Mucosa of descending colon (tissue), 3 donors: ENCODE measurements at places on chromosomes 3 and 15.

- DNase-seq: peak; percentile 38
Observed at GRCh38 chr3:183178833-183179549, 16.5 kb upstream of the LAMP3 start.

- no peak for DNase-seq
Observed at GRCh38 chr3:46438831-46439230, 25.9 kb downstream of the LTF start.

- no peak for DNase-seq
Observed at GRCh38 chr3:114527036-114527644, 233.3 kb downstream of the TIGIT start.

- no peak for DNase-seq
Observed at GRCh38 chr3:197518881-197519421, 36.8 kb downstream of the BDH1 start.

GRCh38 chr3:81274671-81275070 lies 486.8 kb downstream of the GBE1 start:
- DNase-seq: no peak

DNA sequence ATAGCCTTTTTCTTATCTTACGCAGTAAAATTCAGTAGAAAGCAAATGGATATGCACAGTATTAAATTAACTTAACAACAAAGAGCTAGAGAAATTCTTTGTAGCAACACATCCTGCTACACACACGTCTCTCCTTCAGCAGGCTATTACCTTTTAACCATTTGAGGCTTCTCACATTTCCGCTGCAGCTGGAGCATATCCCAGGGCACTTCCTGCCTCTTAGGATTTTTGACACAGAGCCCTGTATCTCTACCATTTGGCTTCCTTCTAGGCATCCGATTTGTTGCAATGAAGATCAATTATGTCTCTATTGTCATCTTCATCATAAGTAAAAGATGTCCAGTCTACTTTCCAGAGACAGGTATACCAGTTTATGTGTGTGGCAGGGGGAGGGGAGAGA lies 292.4 kb upstream of the CBLB start:
- DNase-seq: no peak

DNA sequence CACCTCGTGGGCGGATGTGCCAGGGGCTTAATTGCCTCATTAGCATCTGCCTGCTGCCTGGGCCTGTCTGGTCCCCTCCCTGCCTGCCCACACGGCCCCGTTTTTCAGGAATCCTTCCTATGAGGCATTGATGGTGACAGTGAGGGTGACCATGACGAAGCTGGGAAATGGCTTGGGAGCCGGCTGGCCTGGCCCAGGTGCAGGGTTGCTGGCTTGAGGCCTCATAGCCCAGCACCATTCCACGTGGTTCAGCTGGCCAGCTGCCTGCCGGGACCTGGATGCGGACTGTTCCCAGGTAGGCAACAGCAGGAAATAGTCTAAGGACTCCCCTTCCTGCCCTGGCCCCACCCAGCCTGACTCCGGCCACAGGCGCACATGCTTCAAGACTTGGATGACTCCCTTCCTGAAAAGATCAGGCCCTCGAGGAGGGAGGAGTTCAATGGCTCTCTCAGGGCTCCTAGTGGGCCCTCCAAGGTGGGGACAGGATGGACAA lies 8.9 kb upstream of the DUSP7 start:
- peak; percentile 57 for DNase-seq

DNA sequence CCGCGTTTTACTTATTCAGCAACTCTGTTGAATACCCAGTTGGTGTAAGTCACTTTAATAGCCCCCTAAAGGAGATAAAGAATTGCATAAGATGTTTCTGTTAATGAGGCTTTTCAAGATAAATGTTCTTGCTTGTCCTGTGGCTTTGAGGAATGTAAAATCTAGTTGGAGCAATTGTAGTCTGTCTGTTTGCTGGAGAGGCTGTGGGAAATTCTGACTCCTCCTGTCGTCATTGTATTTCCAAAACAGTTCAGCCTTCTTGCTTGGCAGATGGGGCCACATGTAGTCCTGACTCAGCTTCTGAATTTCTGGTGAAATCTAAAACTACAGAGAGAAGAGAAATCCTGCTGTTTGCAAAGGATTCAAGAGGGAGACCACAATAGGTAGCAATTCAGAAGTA lies 114.4 kb downstream of the RYR3 start:
- DNase-seq: peak; percentile 23

GRCh38 chr3:101807888-101808287 lies 28.9 kb downstream of the NXPE3 start:
- no peak for DNase-seq

- no peak for DNase-seq
Observed at GRCh38 chr3:117278424-117279190, 569.0 kb downstream of the TUSC7 start.

- peak; percentile 87 for DNase-seq
Observed at GRCh38 chr15:73964736-73965093, 27.4 kb downstream of the STOML1 start.

GRCh38 chr3:38507120-38507519 lies 11.0 kb downstream of the EXOG start:
- no peak for DNase-seq

DNA sequence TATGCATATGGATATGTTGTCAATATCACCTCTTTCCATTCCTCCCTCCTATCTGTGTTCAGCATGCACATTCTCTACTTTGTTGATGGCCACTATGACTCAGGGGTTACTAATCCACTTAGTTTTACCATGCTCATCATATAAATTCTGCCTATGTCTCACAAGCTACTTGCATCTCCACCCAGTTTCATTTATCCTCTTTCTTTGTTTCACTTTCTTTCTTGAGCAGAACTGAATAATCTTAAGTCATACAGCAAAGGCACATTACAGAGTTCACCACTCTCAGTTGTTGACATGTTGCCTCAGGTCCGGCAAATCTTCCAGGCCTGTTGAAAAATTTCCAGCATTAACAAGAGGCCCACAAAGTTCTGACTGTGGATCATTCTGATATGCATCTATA lies 71.5 kb downstream of the SSR3 start:
- DNase-seq: peak; percentile 16

DNA sequence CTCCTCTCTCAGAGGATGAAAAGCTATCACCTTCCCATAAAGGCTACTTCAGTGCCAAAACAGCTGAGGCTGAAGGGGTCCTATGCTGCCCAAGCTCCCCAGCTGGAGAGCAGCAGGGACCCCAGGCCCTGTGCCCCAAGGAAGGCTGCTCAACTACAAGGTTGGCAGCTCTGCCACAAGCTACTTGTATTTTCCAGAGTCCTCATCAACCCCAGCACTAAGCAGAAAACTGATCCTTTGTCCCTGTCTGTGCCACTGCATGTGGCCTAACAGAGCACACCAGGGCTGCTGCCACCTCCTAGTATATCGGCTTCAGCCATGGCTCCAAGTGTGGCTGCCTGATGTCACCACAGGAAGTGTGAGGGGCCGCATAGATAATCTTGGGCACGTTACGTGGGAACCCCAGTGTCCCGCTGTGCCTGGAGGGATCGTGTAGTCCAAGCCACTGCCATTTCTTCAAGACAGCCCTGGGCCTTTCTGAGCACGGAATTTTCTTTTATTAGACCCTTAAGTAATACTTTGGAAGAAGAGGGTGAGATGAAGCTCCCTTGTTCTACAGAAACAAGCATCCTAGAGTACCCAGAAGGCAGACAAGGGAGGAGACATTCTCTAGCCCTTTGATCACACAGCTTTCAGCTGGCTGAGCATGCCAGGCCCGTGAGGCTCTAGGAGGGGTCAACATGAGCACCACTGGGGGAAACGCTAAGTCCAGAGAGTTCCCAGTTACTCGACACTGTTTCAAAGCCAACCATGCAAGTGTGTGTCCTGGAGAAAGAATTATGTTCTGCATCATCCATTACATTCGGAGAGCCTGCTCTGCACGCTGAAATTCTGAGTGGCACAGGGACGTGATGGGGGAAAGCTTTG lies 60.7 kb downstream of the CAPN7 start:
- no peak for DNase-seq

- DNase-seq: no peak
Observed at GRCh38 chr3:180416111-180416594, 185.8 kb upstream of the TTC14 start.

DNA sequence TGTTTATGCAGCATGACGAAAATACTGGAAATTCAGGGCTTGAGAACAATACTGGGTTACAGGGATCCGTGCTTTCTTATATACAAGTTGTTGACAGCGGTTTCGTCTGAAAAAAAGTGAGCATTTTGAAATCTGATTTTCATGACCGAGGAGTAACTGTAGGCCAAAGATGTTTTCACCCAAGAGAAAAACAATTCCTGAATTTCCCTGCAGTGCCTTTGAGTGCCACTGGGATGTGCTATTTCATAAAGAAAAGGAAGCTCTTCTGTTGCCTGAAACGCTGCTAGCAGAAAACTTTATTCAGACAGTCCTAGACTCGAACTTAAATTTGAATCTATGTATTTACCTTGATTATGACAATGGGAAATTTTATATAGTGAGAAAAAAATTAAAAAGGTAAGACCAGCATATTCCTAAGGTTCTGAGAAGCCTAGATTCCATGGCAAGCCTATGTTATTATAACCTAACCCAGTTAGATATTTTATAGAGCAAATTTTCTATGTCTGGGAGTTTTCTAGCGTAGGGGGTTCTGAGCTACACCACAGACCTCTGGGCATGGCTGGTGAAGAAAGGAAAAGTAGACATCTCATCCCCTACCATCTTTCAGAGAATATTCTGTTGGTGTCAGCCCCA lies 30.2 kb downstream of the KCNAB1 start:
- peak; percentile 72 for DNase-seq

DNA sequence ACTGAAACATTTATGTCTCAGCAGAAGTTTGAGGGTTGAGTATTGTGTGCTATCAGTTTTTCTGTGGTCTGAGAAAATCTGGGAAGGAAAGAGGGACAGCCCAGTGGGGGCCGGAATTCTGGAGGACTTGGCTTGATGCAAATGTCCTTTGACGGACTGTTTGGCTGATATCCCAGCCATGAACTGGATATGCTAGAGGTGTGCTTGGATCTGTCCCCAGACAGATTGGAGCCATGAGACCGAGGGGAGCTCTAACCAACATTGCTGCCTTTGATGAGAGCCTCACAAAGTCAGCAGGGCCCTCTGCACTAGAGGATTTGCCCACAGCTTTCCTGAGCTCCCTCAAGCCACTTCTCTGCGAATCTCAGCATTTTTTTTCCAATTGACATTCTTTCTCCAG lies 405.6 kb downstream of the NTRK3 start:
- DNase-seq: no peak

DNA sequence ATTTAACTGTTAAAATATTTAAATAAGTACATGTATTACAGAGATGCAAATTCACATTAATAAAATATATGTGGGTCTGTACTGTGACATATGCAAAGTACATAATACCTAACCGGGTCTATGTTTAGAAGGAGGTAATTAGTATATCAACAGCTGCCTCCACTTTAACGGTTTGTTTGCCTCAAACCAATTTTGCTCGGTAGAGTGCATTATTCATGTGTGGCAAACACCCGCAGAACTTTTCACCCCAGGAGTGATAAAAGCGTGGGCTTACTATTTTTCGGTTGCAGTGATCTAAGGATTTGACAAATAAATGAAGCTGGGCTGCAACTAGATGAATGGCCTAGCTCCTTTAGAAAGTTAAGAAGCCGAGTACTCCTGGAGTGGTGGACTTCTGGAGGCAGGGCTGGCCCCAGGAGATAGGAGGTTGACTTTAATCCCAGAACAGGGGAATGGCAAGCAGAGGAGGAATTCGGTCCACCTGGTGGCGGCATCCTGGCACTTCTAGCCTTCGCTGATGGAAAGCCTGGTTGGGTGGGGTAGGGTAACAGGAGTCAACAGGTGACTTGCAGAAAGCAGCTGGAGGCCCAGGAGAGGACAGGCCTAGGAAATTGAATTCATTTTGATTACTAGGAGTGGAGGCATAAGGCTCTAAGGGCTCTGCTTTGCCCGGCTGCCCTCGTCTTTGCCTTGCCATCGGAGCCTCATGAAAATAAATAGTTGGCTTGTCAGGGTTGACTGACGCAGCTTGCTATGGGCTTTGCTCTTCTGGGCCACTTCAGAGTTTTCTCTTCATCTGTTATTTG lies 2.4 kb downstream of the SLCO3A1 start:
- peak; percentile 73 for DNase-seq

- DNase-seq: no peak
Observed at GRCh38 chr3:11275926-11276325, 3.7 kb downstream of the ATG7 start.

- DNase-seq: no peak
Observed at GRCh38 chr3:117192888-117193287, 483.3 kb downstream of the TUSC7 start.

DNA sequence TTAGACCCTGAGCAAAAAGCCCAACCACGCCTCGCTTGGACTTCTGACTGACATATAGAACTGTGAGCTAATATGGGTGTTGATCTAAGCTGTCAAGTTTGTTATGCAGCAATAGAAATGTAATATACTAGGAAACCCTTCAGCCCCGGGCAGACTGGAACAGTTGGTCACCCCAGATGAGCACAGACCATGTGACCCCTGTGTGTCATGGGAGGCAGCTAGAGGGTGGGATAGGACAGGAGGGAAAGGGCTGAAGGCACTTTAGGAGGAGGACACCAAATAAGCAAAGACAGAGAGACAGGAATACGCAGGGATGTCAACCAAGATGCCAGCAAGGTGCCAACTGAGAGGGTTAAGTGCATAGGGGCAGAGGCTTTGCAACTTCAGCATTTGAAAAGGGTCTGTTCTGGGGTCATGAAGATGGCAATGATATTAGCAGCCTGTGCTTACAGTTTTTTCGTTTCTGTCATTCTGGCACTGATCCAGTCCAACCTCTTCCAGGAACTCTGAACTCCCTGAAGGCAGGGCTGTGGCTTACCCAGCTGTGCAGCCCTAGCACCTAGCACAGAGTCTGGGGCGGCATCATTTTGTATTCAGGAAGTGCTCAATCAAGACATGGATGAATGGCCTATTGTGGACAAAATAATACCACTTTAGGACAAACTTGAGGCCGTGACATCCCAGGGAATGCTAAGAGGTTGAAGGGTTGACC lies 51.4 kb downstream of the HES1 start:
- no peak for DNase-seq

- no peak for DNase-seq
Observed at GRCh38 chr3:21662403-21662802, 88.6 kb downstream of the ZNF385D start.

- no peak for DNase-seq
Observed at GRCh38 chr3:172717493-172718088, 6.7 kb upstream of the NCEH1 start.

DNA sequence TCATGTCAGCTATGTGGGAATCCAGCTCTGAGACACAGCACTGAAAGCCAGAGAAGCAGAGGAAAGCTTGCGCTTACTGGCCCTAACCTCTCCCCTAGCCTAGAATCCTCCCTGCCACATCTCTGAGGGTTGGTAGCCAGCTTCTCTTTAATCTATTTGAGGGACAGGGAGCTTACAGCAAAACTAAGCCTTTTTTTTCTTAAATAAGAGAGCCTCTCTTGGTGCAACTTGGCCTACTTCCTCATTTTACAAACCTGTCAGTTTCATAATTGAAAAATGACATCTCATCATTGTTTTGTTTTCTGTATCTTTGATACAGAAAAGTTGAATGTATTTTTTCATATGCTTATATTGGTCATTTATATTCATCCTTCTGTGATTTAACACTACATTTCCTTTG lies 193.9 kb downstream of the ZNF621 start:
- DNase-seq: no peak
